ENCODE measurements at places on chromosomes 7 and 10.

- no peak for DNase-seq
These were observed 4.6 kb downstream of the POLM start for GRCh38 chr7:44077681-44078091.

DNA sequence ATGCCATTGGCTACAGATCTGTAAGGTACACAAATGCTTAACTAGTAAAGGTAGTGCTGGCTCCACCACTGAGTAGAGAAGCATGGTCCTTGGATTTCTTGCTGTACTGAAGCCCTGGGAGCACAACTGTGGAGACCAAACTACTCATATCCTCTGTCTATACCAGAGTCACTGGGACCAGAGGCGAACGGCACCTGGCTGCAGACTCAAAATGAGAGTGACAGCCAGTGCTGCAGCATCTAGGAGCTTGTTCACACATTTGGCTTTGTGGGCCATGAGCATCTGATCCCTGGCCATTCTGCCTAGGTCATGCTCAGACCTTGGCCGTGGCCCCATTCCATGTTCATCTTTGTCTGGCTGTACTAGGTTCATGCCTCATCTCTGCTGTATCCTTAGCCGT is 31.9 kb downstream of the LRRC18 start:
- no peak for DNase-seq

DNA sequence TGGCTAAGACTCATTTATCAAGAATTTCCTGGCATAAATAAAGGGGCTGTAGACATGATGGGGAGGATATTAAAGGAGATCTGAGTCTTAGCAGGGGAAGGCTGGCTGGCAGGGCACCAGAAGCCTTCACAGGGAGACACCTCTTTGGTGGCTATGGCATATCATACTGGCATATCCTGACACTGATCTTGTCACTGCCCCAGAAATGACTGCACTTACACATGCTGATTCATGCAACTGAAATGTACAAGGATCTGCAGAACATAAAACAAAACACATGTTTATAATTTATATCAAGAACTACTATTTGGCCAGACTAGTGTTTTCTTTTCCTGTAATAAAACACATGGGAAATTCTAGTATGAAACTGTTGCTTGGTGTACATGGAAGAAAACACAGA is 5.5 kb upstream of the LIPN start:
- DNase-seq, result no peak

- DNase-seq, result no peak
These were observed 62.5 kb upstream of the ADO start for GRCh38 chr10:62741996-62742395.

GRCh38 chr10:129465796-129466702 is 992 bp upstream of the MGMT start:
- no peak for DNase-seq

DNA sequence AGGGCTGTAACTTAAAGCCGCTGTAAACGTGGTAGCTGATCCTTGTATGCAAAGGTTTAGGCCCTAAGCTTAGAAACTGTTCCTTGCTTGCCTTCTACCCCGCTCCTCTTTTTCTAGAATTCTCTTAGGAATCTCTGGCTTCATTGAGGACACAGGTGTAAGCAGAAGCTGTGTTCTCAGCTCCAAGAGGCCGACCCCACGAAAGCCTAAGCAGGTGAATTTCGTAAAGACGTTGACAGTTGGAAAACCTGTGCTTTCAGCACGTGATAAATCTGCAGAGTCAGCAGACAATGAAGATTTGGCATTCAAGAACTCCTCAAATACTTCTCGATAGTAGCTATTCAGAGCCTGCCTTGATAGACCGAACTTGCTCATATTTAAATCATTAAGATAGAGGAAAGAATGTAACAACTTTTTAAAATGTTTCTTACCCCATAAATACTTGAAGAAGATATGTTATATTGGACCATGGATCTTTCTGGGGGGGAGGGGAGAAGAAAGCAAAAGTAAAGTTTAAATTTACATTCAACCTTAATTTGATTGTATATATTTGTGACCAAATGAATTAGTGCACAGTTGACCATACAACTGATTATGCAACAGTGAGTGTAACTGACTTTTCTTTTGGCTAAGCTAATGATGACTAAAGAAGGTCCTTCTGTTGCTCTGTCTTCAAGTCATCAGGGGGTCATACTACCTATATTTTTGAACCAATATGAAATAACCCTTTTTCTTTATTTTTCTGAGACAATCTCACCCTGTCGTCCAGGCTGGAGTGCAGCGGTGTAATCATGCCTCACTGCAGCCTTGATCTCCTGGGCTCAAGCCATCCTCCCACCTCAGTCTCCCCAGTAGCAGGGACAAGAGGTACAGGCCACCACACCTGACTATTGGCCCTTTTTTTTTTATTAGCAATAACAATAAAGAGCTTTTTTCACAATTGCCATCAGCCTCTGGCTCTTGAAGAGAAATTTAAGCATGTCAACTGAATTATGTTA is 1.2 kb upstream of the GDI2 start:
- no peak for DNase-seq

DNA sequence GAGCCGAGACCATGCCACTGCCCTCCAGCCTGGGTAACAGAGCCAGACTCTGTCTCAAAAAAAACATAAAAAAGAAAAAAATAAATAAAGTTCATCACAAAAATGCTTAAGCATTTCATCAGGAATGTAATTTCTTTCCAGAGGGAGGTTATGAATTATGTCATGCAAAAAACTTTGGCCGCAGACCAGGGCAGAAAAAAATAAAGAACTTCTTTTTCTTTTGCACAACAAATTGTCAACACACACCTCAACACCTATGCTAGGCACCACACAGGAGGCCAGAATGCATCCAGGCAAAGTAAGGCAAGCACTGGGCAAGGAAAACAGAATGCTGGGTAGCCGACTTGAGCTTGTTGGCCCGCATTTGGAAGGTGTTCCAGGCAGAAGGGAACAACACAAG is 3.9 kb downstream of the C10orf62 start:
- no peak for DNase-seq

DNA sequence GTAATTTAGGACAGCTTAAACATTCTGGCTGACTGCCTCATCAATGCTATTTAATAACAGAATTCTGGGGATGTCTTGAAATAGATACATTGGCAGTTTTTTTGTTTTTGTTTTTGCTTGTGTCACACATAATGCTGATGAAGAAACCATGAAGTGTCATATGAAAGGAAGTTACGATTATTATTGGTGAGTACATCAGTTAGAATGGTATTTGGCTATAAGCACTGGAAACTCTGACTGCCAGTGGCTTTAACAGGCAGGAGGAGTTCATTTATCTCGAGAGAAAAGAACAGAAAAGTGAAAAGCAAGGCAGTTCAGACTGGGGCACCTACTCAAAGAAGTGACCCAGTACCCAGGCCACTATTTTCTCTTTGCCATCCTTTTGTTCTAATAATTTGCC is 18.1 kb downstream of the LSM8 start:
- DNase-seq, result no peak

GRCh38 chr10:14421941-14422340 is 91.2 kb upstream of the FRMD4A start:
- DNase-seq, result no peak
